Stimulated activated CD8-positive, alpha-beta memory T cell treated with anti-CD3 and anti-CD28 coated beads, Interleukin-15, amount 100 ng/mL, for 4 hours (primary cell): ENCODE measurements at places on chromosomes 11 and 22.

- no peak for DNase-seq
Measured at GRCh38 chr11:64721359-64721699, 1.7 kb downstream of the NRXN2 start.

- no peak for DNase-seq
Measured at GRCh38 chr11:46849631-46850030, 3.6 kb upstream of the CKAP5 start.

GRCh38 chr22:21603973-21604372 lies 25.8 kb downstream of the YDJC start:
- DNase-seq = no peak

- DNase-seq = no peak
Measured at GRCh38 chr11:11389238-11389637, 36.2 kb upstream of the CSNK2A3 start.

GRCh38 chr11:57303990-57304579 lies 20.7 kb downstream of the TNKS1BP1 start:
- no peak for DNase-seq

DNA sequence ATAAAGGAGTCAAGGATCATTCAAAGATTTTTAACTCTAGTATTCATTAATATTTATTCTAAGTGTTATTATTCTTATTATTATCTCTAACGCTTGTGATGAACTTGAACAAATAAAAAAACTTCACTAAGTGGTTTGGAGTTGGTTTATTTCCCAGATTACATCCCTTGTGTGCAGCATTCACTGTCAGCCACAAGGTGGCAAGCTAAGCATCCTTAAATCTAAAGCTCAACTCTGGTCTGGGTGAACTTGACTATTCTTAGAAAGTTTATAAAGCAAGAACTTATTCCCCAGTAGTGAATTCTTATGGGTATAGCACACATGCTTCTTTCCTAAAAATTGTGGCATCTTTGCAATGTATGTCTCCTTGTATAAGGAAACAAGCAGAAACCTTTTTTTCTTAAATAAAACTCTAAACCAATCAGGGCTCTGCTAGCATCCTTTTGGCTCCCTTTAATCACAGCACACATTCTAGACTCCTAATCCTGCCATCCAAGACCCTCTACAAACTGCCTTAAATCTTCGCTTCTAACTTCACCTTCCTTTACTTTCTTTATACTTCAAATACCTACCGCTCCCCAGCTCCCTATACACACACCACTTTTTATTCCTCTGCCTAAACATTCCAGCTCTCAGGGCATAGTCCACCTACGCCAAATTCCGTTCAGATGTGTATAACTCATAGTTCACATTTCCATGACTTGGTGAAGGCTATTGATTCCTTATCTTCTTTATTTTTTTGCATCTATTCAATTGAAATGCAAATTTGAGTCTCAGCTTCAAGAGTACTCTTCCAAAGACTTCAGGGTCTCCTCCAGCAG lies 1068.8 kb downstream of the DLG2 start:
- no peak for DNase-seq

DNA sequence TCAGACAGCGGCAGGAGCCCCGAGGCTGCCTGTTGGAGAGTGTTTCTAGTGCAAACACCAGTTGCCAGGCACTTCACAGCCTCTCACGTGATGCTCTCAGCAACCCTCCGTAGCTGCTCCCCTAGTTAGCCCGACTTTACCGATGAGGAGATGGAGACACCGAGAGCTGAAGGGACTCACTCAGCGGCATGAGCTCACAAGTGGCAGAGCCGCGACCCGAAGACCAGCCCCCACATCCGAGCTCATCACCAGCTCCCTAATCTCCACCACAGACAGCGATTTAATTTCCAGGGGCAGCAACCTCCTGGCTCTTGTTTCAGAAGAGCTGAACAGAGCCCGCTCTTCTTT lies 28.7 kb upstream of the RTL6 start:
- DNase-seq = no peak

GRCh38 chr11:130243816-130244215 lies 70.9 kb downstream of the ZBTB44 start:
- DNase-seq = no peak

DNA sequence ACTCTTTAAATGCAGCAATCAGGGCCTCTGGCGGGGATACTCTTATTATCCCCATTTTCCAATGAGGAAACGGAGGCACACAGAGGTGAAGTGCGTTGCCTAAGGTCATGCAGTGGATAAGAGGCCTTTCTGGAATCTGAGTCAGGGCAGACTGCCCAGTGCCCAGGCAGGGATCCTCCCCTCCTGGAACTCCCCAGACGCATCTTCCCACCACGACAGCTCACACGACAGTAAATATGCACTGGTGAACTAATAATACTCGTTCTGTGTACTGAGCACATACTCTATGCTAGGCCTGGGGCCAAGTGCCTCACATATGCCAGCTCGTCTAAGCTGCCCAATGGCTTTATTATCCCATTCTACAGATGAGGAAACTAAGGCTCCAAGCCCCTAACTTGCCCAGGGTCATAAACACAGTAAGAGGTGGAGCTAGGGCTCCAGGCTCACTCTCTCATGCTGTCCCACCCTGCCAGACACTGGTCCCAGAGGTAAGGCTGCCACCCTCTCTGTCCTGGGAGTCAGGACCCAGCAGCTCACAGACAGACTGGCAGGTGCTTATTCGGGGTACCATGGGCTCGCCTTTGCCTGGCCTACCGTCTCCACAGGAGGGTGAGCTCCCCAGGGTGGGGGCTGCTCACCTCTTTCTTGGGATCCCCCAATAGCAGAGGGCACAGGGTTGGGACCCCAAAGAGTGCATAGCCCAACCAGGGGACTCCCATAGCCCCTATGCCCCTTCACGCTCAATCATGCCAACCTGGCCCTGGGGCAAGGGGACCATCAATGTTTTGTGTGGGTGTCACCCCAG lies 2.3 kb downstream of the IL2RB start:
- DNase-seq = no peak

GRCh38 chr11:85737738-85738137 lies 51.7 kb upstream of the CCDC89 start:
- no peak for DNase-seq

DNA sequence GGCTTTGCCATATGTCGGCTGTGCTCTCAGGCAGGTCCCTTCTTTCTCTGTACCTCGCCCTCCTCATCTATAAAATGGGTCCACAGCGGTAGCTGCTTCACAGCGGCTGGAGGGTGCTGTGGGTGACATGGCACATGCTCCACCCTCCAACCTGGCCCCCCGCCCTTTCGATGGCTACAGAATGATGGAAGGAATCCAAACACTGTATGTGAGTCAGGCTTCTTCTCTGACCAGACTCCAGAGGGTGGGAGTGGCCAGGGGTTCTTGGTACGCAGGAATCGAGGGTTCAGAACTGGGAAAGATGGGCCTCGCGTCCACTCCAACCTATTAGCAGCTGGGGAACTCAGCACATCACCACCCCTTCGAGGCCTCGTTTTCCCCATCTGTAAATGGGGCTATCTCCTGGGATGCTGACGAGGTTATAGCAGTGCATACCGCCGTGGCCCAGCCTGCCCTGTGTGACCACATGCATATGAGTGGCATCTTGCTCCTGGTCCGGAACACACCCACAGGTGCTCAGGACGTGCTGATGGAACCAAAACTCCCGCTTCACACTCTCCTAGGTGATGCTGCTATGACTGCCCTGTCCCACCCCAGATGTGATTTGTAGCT lies 26.4 kb downstream of the MN1 start:
- DNase-seq = no peak

DNA sequence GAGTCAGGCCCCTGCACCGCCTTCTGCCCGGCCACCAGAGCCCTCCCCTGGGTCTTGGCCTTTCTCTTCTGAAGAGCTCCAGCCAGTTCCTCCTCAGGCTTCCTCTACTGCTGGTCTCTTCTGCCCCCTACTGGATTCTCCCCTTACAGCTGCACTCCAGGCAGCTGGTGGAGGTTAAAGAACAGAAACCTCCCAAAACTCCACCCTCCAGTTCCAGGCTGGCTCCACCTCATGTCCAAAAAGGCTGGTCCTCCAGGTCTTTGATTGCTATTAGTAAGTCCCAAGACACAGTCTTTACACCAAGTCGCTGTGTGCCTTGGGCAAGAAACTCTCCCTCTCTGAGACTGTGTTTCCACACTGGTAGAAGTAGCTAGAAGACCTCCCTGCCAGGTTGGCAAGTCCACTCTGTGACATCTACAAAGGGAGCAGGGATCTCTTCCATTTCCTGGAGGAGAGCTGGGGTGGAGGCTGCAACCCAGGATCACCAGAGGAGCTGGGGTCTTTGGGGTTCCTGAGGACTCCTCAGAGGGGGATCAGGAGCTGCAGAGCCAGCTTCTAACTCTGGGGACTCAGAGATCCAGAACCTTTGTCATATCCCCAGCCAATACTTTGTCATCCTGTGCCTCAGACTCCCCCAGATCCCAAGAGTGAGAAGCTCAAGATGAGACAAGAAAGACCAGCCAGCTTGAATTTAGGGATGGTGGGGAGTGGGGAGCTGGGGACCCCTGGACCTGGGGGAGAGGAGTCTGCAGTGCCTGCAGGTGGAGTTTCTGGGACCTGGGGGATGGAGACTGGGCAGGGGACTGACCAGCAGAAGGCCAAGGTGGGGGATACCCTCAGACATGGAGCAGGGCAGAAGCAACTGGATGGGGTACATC lies 3.4 kb upstream of the IGLL5 start:
- DNase-seq = no peak

GRCh38 chr11:86374069-86374468 lies 618 bp upstream of the CCDC81 start:
- no peak for DNase-seq

DNA sequence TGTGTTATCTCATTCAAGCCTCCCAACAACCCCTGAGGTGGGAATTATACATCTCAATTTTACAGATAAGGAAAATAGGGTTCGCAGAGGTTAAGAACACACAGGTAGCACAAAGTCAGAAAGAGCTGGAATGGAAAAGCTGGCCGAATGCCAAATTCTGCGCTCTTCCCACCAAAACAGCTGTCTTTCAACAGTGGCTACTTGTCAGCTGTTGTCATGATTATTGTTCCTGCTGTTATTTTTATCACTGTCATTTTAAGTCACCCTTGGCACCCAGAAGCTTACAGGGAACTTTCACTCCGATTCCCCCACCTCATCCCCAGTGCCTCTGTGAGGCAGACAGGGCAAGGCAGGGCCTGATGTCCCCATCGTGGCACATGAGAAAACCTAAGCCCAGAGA lies 74.5 kb upstream of the CSNK2A3 start:
- DNase-seq = no peak

DNA sequence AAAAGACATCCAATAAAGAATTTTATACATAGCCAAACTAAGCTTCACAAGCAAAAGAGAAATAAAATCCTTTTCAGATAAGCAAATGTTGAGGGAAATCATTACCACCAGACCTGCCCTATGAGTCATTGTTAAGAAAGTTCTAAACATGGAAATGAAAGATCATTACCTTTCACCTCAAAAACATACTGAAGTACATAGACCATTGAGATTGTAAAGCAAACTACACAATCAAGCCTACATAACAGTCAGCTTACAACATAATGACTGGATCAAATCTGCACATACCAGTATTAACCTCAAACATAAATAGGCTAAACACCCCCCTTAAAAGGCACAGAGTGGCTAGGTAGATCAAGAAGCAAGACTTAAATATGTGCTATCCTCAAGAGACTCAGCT lies 501.0 kb upstream of the LUZP2 start:
- DNase-seq = no peak

DNA sequence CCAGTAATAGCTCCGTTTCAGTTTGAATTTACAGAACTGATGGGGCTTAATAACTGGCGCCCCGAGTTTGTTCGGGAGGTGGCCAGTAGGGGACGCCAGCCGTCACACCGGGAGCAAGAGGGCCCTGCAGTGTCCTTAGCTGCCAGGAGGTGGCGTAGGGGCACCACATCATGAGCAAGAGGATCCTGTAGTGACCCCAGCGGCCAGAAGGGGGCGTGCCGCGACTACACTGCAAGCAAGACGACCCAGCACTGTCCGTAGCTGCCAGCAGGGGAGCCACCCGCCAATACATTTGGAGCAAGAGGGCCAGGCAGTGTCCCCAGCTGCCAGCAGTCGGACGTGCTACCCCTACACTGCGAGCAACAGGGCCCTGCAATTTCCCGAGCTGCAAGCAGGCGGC lies 663.7 kb upstream of the B3GAT1 start:
- peak; percentile 7 for DNase-seq

- no peak for DNase-seq
Measured at GRCh38 chr11:15858881-15859280, 497.5 kb downstream of the SOX6 start.

DNA sequence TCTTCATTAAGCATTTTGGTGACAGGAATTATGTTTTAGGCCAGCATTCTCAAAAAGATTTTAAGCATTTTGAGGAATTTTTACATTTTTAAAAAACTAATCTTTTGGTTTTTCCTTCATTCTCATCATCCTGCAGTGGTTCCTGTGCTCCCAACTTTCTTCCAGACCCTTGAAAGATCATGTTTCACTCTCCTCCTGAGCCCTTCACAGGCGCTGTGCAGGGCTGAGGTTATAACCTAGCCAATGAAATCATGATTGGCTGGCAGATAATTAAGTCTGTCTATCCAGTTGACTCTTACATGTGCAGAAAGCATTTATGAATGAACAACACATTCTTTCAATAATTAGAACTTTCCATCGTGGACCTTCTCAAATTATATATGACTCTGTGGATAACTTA lies 226.3 kb downstream of the DDX10 start:
- DNase-seq = no peak

DNA sequence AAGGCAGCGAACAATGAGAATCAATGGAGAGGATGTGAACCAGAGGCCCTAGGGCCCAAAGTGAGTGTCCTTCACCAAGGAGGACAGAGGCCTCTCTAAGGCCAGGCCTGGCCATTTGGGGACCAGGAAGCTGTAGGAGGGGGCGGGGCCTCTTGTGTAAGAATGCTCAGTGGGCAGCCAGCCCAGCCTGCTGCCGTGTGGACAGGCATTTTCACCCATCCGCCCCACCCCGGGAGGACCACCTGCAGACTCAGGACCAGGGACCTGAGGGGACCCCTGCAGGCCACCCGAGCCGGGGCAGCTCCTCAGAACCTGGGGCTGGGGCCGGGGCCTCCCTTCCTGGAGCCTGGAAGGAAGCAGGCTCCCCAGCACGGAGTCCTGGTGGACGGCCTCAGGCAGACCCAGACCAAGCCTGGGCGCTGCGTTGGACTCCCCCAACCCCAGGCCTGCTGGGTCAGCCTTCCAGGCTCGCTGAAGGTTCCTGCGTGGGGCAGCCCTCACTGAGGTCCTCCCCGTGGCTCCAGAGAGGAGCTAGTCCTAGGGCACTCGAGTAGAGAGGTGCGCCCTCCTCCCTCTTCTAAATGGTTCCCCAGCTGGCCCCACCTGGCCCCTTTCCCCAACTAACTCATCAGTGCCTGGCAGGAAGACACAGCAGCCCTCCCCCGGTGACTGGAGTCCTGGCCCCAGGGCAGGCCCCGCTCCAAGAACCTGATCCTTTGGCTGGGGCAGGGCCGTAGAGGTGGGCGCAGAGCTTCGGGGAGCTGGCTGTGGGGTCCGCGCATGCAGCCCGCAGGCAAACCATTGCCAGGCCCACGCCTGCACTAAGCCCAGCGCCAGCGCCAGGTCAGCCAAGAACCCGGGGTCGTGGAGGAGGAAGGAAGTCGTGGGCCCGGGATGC lies 1.5 kb upstream of the TRABD start:
- no peak for DNase-seq

GRCh38 chr11:64284048-64284961 lies at the start of gene BAD:
Gene BAD, minus strand, starts transcription at chr11:64284665. Its CDS starts 297 bp downstream, at chr11:64284368.
- DNase-seq = peak; percentile 82
